Frontal cortex (tissue), 4 donors: ENCODE measurements at places on chromosomes 12 and 14.

GRCh38 chr12:54562750-54563356 is 13.5 kb downstream of the PDE1B start:
- no peak for DNase-seq

DNA sequence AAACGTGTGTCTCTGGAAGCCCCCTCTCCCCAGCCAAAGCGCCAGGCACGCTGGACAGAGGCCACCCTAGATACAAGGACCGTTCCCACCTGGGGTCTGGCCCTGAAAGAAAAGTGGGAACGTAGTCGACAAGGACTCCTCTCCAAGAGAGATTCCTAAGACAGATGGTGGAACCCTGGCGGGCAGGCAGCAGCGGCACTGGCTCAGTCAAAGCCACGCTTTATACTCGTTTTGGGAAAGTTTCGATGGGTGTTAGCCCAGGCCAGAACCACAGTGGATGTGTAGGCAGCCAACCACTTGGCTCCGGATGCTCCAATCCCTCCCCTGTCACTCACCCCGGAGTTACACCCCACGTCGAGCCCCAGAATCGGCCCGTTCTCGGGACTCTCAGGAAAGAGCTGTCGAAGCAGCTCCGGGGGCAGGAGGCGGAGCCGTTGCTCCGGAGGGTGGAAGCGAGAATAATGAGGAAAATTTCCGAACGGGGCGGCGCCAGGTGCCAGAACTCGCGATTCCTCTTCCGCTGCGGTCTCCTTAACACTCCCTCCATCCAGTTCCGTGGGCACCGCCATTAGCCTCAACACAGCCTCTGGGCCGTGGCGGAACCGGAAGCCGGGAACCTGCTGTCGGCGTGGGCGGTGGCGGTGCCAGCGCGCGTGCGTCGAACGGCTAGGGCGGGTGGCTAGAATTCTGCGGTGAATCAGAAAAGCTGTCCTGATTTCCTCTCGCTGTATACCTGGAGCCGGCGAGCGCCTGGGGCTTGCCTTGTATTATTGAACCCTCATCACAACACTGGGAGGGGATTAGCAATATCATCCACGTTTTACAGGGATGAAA is at the start of gene BCDIN3D:
Gene BCDIN3D, minus strand, starts transcription at position 588 of the 834 bp plus-strand sequence. Its CDS starts 19 bp downstream, at position 569.
- DNase-seq: peak; percentile 68

DNA sequence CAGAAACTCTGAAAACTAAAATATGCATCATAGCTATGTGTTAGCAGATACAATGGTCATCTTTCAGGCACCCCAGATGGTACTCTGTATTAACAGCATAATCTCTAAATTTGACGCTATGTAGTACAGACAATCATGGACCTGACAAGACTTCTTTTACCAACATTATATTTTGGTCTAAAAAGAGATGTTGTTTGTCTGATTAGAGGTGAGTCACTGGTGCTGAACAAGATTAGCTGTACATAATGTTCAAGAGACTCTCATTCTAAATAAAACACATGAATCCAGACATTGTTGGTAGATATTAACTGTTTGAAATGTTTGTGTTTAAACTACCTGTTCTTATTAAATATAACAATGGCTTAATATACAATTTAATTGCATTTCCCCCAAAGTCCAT is 146.4 kb upstream of the LMNTD1 start:
- no peak for DNase-seq

- DNase-seq: no peak
Measured at GRCh38 chr12:2413999-2414792, 361.4 kb downstream of the CACNA1C start.

- no peak for DNase-seq
Measured at GRCh38 chr12:98418357-98419075, 96.9 kb upstream of the TMPO start.

DNA sequence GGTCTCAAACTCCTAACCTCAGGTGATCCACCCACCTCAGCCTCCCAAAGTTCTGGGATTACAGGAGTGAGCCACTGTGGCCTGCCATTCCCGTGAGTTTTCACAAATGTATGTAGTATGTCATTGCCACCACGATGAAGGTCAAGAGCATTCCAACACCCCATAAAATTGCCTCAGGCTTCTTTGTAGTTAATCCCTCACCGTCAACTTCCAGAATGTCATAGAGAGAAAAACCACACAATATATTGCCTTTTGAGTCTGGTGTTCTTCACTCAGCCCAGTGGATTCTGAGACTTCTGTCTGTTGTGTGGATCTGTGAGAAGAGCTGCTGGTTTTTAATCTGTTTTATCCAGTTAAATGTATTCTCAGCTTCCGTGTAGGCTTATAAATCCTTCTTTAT is 12.6 kb upstream of the CFAP251 start:
- no peak for DNase-seq

- peak; percentile 62 for DNase-seq
Measured at GRCh38 chr14:104350463-104351185, 212.2 kb downstream of the KIF26A start.

DNA sequence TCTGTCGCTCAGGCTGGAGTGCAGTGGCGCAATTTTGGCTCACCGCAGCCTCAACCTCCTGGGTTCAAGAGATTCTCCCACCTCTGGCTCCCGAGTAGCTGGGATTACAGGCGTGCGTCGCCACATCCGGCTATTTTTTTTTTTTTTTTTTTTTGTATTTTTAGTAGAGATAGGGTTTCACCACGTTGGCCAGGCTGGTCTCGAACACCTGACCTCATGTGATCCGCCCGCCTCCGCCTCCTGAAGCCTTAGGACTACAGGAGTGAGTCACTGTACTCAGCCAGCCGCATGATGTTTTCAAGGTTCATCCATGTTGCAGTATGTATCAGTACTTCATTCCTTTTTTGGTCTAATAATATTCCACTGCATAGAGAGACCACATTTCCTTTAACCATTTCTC is 2.4 kb upstream of the RNF34 start:
- DNase-seq: no peak

DNA sequence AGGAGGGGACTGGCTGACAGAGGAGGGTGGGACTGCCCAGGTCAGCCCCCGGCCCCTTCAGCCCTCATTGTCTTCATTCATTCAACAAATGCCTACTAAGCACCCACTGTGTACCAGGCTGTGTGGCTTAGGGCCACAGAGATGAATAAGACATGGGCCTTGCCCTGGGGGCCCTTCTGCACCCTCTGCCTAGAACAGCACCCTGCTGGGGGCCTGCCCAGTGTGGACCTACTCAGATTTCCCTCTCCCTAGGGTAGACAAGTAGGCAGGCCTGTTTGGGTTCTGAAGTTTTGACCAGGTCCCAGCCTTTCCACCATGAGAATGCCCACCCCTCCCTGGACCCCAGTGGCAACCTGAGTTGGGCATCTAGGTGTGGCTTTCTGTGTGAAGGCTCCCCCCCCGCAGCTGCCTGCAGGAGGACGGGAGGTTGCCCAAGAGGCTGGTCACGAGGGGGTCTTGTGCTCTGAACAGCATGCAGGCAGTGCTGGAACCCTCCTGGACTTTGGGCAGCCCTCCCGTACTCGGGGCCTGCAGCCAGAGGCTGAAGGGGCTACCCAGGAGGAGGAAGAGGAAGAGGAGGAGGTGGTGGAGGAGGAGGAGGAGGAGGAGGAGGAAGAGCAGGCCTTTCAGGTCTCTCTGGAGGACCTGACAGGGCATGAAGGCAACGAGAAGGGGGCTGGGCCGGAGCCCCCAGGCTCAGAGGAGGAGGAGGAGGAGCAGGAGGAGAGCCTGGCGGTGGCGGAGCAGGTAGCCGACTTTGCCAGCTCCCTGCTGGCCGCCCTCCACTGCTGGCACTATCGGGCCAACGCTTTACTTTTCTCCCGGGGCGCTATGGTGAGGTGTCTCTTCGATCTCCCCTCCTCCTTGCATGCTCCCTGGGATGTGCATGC is 33.4 kb downstream of the PLEKHG3 start:
- DNase-seq: no peak

GRCh38 chr12:86774841-86775388 is 518.7 kb upstream of the MGAT4C start:
- no peak for DNase-seq

DNA sequence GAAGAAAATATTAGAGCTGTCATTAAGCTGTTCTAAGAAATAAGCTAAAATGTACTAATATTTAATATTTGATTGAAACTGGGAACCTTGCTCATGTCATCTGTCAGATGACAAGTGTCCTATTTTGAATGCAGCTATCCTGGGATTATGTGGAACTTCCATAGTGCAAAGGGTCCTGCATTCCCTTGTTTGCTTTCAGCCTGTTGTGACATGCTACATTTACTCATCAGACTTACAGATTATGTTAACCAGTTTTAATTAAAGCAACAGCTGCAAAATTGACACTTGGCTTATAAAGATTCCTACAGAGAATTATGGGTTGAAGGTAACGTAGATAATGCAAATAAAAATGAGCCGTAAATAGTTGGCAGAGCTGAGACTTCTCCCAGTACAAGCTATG is 458.4 kb upstream of the RGS6 start:
- DNase-seq: no peak

- DNase-seq: no peak
Measured at GRCh38 chr12:53844994-53845844, 93.4 kb upstream of the HOXC13 start.

GRCh38 chr14:57574617-57575288 is 81.1 kb upstream of the CCDC198 start:
- DNase-seq: no peak

DNA sequence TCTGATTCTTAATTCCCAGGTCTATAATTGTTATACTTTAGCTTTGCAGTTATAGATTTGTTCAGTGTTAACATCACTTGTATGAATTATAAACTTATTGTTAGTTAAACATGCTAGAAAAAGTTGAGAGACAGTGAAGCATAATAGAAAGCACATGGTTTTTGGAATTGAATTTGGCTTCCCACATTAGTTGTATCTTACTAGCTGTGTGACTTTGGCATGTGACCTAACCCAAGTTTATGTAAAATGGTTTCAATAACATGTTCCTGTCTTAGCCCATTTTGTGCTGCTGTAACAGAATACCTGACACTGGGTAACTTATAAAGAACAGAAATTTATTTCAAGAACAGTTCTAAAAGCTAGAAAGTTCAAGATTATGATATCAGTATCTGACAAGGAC is 146.3 kb downstream of the PDE3A start:
- DNase-seq: no peak

DNA sequence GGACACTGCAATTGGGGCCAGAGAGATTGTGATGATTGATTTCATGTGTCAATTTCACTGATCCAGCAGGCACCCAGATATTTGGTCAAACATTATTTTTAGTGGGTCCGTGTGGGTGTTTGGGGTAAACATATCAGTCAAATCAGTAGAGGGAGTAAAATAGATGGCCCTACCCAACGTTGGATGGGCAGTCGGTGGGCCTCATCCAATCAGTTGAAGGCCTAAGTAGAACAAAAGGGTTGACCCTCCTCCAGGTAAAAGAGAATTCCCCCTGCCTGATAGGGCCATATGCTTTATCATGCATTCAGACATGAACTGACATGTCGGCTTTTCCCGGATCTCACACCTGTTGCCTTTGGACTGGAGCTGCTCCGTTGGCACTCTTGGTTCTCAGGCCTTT is 195.1 kb upstream of the CAND1 start:
- no peak for DNase-seq

DNA sequence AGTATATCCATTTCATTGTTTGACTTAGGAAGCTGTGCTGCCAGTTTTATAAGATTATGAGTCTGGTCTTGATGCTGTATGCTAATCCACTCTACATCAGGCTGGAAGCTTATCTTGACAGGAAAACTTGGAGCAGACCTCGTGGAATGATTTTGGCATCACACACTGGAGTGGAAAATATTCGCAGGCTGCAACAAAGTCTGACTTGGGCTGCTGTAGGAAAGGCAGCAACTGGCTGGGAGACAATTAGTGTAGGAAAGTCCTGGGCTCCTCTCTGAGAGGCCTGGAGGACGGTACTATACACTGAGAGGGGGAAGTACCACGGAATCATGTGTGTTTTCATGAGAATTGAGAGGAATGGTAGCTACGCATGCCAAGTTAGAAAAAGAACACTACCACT is 383.7 kb downstream of the ETNK1 start:
- DNase-seq: no peak

DNA sequence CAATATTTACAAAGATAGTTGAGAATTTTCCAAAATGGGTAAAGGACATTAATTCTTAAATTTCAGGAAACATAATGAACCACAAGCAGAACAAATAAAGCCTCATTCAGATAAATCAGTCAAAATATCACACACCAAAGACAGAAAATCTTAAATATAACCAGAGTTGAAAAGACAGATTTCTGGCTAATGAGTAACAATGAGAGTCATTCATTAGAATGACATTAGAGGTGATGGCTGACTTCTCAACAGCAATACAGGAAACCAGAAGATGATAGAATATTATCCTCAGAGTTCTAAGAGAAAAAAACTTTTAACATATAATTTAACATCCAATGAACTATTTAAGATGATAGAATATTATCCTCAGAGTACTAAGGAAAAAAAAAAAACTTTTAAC is 124.2 kb downstream of the DENND5B start:
- DNase-seq: no peak

- DNase-seq: no peak
Measured at GRCh38 chr14:94356379-94357056, 31.9 kb downstream of the SERPINA1 start.

- DNase-seq: no peak
Measured at GRCh38 chr12:110253176-110253575, 27.9 kb upstream of the ATP2A2 start.

GRCh38 chr12:82964446-82964845 is 277.7 kb downstream of the TMTC2 start:
- DNase-seq: no peak

- peak; percentile 88 for DNase-seq
Measured at GRCh38 chr12:12356896-12357718, at the start of gene BORCS5. TSS of gene BORCS5 (plus strand) at chr12:12357078. CDS start at chr12:12357452, 374 bp downstream.

DNA sequence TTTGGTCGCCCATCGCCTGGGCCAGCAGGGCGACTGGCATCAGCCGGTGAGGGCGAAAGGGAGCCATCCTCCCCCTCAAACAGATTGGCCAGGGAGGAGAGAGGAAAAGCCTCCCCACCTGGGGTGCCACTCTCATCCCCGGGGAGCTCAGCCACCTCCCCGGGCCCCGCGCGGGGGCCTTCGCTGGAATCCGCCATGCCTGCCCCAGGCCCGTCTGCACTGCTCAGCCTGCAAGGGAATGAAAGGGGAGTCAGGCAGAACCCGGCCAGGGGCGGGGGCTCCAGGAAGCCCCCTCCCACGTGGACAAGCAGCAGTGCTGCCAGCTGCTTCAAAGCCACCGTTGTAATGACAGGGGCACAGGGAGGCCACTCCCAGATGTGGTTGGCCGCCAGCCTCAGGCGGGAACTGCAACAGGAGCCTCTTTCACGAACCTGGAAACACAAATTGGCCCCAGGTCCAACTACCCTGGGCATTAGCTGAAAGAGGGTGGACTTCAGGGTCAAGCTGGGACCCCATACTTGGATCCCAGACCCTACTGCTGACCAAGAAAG is 18.5 kb downstream of the TRPV4 start:
- DNase-seq: no peak

DNA sequence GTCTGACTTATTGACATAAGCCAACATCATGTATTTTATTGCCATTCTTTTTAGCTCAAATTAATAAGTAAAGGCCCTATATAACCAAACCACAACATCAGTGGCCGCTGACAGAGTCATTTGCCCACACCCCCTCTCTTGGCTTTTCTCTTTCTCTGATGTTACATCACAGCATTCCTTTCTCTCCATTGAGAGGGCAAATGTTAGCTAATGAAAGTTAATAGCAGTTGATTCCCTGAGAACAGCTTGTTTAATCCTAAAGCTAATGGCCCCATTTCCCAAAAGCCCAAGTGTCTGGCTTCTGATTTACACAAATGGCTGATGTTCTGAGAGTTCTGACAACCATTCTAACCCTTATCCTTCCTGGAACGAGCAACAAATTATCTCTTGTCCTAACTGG is 308.8 kb downstream of the SNAPC1 start:
- DNase-seq: no peak
